GM19239 (cell line): ENCODE measurements at places on chromosomes 2 and 18.

GRCh38 chr2:200331061-200331400 is 24.5 kb downstream of the SPATS2L start:
- DNase-seq, result no peak

DNA sequence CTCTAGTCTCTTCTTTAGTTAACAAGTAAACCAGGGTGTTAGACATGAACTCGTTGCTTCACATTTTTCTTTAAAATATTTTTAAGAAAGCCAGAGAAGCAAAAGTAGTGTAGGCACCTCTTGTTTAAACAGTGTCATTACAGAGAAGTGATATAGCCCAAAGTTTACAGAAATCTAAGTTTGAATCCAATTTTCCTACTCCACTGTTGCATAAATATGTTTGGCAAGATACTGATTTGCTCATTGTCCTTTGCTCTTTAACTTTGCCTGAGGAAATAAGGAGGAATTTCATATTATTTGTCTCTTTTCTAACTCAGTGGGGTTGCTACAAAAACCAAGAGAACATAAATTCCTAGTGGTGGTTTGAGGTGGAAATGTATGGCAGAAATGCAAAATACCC is 81.1 kb downstream of the PAX3 start:
- no peak for DNase-seq

GRCh38 chr2:234420408-234420807 is 76.5 kb downstream of the ARL4C start:
- no peak for DNase-seq

DNA sequence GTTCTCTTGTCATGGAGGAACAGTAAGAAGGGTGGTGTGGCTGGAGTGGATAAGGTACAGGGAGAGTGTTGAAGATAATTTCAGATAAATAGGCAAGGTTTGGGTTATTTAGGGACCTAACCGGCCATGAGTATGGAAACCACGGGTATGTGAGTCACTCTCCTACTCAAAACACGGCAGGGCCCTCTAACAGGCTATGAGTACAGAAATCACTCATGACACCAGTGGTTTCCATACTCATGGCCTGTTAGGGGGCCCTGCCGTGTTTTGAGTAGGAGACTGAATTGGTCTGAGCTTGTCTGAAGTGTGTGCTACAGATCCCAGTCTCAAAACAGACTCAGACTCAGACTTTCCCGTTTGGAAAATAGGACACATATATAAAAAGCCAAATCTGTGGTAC is 428.4 kb upstream of the HNMT start:
- no peak for DNase-seq

GRCh38 chr2:191321861-191322662 is 76.9 kb downstream of the MYO1B start:
- DNase-seq, result no peak

DNA sequence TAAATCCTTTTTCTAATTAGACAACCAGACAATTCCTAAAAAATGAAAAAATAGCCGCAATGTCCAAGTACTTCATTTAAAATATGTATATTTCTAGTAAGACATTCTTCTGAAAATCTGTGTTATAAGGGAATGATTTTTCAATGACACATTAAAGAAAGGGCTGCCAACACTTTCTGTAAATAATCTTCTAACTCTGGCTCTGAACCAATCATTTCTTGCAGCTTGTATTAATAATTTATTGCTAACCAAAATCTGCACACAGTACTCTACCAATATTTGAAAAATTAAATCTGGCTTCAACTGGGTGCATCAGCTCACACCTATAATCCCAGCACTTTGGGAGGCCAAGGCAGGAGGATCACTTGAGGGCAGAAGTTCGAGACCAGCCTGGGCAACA is 8.3 kb downstream of the NFU1 start:
- DNase-seq, result no peak

- DNase-seq, result no peak
Observed at GRCh38 chr18:23377669-23378301, 75.3 kb upstream of the RIOK3 start.

DNA sequence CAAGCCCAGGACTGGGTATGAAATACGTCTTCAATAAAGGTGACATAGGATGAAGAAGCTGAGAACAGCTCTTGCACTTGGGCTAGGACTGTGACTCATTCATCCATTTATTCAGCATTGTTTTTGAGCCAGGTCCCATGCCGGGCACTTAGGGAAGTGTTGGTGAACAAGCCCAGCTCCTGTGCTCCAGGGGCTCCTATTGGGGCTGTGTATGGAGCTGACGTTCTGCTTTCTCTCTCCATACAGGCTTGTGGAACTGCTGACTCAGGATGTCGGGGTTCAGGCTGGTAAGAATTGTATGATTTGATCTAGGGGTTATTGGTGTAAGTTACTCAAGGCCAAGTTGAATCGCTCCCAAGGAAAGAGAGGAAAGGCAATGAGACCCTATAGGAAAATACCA is 24.0 kb downstream of the MYO7B start:
- DNase-seq, result no peak

DNA sequence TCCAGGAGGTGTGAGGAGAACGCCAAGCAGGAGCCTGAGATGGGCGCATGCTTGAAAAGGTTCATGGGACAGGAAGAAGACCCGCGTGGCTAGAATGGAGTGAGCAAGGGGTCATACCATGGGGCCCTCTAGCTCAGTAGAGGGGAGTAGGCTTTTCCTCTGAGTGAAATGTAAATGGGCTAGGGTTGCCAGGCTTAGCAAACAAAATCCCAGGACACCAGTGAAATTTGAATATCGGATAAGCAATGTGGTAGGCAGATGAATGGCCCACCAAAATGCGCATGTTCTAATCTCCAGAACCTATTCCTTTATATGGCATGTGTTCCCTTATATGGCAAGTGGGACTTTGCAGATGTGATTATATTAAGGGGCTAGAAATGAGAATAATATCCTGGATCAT is 174.1 kb upstream of the CCDC68 start:
- no peak for DNase-seq

- no peak for DNase-seq
Observed at GRCh38 chr2:78910376-78910775, 115.1 kb upstream of the REG3G start.

- no peak for DNase-seq
Observed at GRCh38 chr2:128790541-128791001, 471.9 kb upstream of the HS6ST1 start.

- DNase-seq, result no peak
Observed at GRCh38 chr2:40225670-40226210, 226.2 kb downstream of the SLC8A1 start.

DNA sequence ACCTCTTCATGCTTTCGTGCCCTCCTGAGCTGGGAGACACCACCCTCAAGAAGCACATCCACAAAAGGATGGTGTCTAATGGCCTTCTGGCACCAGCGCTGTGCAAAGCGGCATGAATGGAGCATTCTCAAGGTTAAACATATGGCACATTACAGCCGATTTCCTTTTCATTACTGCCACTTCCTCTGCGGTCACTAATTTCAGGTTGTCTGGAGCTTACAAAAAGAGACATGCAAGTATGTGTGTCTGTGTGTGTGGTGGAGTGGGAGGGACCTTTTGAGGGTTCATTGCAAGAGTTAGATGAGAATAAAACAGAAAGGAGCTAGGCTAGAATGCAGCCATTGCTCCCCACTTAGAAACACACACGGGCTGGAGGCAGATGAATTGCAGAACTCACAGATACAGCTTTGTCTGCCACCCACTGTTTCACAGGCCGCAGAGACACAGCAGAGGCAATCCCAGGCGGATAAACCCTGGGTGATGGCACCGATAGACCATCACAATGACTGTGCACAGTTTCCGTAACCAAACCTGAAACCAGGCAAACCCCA is 76.0 kb downstream of the TGIF1 start:
- DNase-seq, result peak; percentile 18

DNA sequence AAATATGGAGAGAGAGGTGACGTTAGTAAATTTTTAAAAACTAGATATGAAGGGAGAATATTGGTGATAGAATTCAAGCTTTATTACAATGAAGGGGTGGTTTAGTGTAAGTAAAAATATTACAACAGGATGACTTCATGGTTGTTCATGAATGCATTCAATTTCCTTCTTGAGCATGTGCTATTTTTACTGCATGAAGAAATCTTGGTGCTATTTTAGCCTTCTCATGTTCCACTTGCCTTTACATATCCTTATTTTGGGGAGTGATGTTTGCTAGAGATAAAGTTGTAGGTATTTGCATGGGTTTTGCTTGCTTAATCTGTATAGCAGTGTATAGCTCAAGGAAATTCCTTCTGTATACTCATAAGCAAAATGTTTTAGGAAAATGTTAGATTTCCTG is 195.0 kb upstream of the MMADHC start:
- no peak for DNase-seq

- no peak for DNase-seq
Observed at GRCh38 chr18:50886929-50887328, 8.0 kb downstream of the ME2 start.

- no peak for DNase-seq
Observed at GRCh38 chr2:144683966-144684365, 164.0 kb upstream of the ZEB2 start.

GRCh38 chr18:75827751-75828287 is 400.3 kb upstream of the SMIM21 start:
- no peak for DNase-seq

GRCh38 chr2:112821682-112822081 is 14.9 kb downstream of the IL1B start:
- no peak for DNase-seq

DNA sequence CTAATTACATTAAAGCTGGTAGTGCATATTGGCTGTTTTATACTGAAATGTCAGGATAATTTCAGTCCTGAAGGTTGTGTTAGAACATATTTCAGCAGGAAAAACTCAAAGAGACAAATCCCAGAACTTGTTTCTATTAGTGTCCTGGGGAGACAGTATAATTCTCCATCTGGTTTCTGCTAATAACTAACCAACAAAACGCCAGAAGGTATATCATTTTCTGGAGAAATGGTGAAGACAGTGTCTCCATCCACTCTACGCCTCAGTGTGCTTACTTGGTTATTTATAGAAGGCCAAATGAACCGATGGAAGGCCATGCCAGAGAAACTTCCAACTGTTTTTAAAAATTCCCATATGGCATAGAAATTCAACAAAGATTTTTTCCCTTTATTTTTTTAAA is 41.6 kb downstream of the GCA start:
- DNase-seq, result no peak

DNA sequence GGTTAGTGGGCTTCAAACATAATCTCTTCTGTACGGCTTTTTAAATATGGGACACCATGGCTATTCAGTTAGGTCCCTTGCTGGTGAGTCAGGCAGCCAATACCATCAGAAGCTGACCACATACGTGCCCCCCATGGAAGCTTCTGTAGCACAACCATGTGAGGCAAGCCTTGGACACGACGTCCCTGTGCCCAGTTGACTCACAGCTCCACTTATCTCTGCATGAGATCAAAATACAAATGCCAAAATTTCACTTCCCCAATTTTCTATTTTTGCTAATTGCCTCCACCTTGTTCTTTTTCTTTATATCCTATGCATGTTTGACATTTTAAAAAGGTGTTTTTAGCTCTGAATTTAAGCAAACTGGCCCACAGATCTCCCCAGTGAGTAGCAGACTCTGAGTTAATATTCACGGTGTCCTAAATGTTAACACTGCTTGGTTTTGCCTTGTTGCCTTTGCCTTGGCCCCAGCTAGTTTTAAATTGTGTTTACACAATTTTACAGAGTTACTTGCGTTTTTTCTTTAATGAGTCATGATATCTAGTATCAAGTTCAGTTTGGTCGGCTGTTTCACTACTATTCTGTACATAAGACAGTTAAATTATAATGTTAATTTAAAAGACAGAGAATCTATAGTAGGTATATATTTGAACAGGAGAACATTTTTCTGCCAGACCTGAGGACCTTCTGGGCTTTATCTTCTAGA is 77.5 kb downstream of the CDCA7 start:
- no peak for DNase-seq

DNA sequence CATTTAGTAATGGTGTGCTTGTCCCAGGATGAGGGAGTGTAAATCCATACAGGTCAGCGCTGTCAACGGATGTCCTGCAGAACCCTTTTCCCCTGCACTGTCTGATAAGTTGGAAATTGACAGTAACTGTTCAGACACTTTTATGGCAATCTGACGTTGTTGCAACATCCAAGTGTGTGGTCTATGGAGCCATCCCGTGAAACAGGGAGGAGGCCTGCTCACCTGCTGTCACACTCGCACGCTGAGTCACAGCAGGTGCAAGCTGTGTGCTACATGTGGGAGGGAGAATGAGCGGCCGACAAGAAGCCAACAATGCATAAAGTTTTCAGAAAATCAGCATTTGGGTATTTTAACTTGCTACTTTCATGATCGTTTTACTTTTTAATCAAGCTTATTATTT is 43.7 kb upstream of the RMDN2 start:
- no peak for DNase-seq

DNA sequence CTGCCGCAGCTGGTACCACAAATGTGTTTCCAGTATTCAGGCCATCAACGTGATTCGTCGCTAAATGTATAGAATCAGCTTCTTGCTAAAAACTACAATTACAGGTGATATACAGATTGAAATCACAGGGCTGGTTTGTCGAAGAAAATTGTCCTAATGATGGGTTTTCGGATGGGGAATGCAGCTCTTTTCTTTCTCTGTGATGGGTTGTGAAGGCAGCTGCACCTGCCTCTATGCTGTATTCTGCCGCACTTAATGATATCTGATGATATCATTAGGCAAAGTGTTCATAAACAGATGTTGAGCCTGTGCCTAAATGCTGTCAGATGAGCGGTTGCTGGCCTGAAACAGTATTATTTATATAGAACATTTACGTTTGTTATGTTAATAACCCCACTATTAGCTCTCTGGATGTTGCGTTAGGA is 218.1 kb downstream of the ARHGAP15 start:
- DNase-seq, result no peak

DNA sequence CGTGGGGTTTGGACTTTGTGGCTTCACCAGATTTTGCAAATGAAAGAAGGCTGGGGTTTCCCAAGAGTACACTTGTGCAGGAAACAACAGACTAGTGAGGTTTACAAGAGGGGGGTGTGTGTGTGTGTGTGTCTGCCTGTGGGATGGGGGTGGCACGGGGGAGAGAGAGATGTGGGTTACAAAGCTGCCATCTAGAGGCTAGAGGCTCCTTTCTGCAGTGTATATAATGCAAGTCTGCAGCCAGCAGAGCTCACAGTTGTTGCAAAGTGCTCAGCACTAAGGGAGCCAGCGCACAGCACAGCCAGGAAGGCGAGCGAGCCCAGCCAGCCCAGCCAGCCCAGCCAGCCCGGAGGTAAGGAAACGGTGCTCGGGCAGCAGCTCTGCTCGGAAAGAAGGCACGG is at the start of gene ACKR3:
Gene ACKR3, plus strand, starts transcription at position 253 of the 401 bp plus-strand sequence. CDS start 10,641 bp downstream, outside the sequence.
- peak; percentile 79 for DNase-seq

DNA sequence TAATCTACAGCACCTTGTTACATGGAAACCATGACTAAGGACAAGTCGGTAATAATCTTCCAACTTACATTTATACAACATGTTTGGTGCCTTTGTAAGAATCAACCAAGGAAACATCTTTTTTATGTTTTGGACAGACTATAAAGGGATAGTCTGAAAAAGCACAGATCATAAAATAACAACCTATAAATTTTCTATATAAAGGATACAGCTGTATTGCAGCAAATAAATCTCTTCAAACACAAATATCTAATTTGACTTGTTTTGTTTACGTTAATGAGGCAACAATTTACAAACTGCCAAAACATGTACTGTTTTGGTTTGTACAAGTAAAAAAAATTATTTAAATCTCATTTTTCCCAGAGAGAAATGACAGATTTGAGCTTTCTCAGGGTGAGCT is 92.5 kb downstream of the SRBD1 start:
- no peak for DNase-seq

- no peak for DNase-seq
Observed at GRCh38 chr2:71457123-71457915, 4.0 kb downstream of the DYSF start.

GRCh38 chr2:179437430-179437829 is 172.8 kb upstream of the SESTD1 start:
- DNase-seq, result no peak
